CD4-positive, alpha-beta T cell treated with Interleukin-1 beta for 1 hour (primary cell): ENCODE measurements at places on chromosomes 2 and 18.

DNA sequence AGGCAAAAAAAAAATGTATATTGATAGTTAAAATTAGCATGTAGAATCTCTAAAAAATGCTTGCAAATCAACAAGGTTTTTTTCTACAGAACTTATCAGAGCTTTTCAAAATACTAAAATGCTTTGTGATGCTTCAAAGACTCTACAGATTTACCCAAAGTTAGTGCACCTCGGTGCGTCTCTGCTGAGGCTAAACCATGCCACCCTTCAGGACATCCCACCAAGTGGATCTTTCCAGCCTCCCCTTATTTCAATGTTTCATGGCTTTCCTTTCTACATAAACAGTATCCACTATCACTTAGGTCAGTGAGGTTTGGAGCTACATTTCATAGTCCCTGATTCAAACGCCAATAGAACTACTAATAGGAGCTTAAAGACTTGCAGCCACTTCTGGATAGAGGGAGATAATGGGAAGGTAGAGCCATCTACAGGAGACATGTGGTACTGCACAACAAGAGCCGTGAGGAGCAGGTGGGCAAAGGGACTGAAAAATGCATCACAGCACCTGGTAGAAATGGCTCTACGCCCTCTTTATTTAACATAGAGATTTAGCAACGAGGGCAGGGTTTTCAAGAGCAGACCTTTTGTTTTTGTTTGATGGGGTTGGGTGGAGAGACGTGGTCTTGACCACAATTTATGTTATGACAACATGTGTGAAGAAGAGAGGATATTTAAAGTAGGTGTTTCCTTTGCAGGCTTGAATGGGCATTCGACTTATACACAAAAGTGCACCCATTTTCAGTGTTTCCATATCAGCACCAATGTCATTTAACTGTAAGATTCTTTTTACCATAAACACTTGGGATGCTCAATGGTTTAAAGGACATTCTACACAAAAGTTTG, 56.1 kb upstream of the SLC35G4 start:
- DNase-seq = peak; percentile 38

DNA sequence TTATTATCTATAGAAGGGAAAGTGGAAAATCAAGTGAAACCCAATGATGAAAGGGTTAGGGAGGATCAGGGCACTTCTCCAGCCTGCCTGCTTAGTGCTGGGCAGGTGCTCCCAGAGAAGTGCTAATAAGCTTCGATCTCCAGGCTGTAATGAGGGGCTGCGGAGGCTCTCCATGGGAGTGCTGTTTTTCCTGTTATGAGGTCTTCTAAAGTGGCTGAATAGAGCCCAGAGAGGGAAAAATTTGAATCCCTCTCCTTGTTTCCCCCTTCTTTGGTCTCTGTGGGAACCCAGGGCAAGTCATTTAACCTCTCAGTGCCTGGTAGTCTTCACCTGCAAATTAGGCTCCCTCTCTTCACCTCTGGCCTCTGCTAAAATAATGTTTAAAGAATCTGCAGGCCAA, 351.7 kb upstream of the DCC start:
- DNase-seq = no peak

GRCh38 chr2:230711224-230711623, 1.4 kb upstream of the CAB39 start:
- DNase-seq = peak; percentile 12

DNA sequence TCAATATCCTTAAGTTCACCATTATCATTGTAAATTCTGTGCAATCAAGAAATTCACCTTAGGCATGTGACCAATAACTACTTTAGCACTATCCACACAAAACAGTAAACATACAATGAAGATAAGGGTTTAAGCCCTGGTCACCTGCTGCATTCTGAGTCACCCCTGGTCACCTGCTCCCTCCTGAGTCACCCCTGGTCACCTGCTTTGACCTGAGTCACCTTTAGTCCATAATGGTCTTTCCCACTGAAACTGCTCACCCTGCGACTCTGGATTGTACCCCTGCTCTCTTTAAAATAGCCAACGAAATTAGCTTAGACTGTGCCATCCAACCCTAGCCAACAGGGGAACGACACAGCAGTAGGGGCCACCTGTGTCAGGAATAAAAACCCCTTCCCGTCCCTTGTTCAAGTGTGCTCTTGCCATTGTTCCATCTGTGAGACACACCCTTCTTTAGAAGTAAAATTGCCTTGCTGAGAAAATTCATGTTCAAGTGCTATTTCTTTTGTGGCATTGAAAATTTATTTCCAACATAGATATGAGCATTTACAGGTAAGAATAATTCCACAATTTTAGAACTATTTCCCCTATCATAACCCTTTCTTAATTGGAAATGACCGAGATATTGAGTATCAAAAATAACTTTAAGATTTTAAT, 902.8 kb downstream of the DSC3 start:
- no peak for DNase-seq

- no peak for DNase-seq
Measured at GRCh38 chr2:172709566-172710291, 25.9 kb upstream of the RAPGEF4 start.

DNA sequence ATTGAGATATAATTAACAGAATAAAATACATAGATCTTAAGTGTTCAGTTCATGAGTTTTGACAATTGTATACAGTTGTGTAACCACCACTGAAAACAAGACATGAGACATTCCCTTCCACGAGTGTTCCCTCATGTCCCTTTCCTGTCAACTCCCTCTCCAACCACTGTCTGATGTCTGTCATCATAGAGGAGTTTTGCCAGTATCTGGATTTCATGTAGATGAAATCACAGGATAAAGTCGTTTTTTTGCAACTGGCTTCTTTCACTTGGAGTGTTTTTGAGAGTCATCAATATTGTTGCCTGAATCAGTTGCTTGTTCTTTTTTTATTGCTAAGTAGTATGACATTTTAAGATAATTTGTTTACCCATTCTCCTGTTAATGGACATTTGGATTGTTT, 52.7 kb downstream of the RBMS1 start:
- DNase-seq = no peak

DNA sequence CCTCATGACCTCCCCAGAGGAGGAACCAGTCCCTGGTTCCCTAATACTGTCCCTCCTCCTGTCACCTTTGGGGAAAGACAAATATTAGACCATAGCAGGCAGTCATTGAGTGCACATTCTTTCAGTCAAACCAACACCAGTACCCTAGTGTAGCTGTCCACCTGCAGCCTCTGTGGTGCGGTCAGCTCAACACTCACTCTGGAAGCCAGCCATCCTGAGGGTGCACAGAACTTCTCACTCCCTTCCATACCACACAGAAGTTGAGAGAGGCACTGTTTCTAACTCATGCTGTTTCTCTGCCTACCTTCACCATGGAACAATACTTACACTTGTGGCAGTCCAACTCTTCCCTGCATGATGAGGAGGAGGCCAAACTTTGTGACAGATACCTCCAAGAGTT, 232.6 kb upstream of the FBXO11 start:
- no peak for DNase-seq

DNA sequence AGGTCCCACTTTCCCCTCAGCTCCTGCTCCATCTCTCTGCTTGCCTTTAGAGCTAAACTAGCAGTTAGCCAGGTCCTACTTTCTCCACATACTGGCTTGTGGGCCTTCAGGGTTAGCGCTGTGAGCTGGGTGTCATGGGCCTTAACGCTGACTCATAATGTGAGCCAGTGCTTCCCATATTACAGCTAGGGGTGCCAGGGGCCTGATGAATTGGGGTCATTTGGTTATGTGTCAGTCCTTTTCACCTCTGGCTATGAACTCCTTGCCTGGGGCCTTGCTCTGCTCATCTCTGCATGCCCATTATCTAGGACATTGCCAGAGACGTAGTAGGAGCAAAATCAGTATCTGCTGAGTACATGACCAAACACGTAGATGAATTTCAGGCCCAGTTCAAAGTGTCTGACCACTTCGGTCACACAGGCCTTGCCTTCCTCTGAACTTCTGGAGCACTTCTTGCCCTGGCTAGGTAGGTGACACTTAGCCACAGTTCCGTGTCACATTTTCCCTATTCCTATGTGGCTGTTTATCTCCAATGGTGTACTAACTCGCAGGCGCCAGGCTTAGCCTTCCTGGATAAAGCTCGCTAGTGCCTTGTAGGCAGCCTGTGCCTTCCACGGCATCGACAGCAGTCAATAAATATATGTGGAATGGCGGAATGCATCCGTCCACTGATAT, 103.2 kb upstream of the SIX3 start:
- no peak for DNase-seq

DNA sequence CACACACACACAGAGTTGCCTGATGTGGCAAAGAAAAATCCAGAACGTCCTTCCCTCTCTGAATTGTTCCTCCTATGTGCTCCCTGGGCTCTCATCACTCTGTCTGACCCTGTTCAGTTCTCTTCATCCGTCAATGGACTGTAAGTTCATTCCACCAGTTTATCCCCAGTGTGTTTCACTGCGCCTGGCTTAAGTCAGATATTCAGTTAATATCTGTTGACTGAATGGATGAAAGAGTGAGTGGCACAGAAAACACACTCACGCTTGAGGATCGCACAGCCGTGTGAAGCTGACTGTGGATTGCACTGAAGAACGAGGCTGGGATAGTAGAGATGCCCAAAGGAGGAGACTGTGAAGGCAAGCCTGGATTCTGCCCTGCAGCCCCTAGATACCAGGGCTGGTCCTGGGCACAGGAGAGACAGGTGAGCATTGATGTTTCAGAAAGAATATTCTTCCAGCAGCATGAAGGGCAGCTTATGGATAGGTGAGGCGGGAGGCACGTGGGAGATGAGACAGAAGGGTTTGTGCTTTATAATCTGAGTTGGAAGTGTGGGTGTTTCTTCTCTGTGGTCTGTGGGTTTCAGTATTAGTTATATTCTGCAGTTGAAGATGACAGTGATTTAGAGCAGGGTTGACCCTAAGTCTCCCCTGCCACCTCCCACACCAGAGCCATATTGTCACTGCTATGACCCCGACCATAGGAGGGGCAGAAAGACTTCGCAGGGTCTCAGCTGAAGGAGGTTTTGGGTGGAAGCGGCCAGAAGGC, 129.9 kb downstream of the SOCS6 start:
- DNase-seq = no peak

DNA sequence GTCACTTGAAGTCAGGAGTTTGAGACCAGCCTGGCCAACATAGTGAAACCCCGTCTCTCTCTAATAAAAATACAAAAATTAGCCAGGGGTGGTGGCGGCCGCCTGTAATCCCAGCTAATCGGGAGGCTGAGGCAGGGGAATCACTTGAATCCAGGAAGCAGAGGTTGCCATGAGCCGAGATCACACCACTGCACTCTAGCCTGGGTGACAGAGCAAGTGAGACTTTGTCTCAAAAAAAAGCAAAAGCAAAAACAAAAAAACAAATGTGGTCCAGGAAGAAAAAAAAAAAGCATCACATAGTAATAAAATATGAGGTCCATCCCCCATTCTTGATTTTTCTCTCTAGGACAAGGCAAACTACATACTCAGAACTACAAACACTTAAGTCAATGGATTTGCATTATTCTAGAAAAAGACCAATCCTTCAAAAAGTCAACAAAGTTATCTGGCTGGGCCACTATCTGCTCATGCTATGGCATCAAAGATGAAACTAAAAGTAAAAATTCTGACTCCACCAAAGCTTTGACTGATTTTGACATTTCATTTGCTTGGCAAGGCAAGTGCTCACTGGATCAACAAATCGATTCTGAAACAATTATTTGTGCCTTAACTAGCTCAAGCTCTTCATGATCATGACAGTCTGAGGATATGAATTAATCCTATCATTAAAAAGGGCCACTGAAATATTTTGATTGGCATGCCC, 28.4 kb downstream of the MEX3C start:
- no peak for DNase-seq

GRCh38 chr2:211837706-211838105, 700.9 kb downstream of the ERBB4 start:
- no peak for DNase-seq

GRCh38 chr2:104853534-104854497, at the start of gene POU3F3:
Gene POU3F3, plus strand, starts transcription at chr2:104854115. Its CDS starts 1,396 bp downstream, at chr2:104855511.
- DNase-seq = peak; percentile 61

DNA sequence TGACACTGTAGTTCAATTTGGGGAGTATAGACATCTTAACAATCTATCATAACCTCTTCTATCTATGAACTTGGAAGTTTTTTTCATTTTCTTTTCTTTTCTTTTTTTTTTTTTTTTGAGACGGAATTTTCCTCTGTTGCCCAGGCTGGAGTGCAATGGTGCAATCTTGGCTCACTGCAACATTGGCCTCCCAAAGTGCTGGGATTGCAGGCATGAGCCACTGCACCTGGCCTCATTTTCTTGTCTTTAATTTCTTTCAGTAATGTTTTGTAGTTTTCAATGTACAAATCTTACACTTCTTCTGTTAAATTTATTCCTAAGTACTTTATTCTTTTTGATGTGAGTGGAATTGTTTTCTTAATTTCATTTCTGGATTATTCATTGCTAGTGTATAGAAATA, 14.6 kb downstream of the ASAP2 start:
- DNase-seq = no peak

GRCh38 chr18:27014841-27015240, 149.3 kb upstream of the AQP4 start:
- no peak for DNase-seq

- no peak for DNase-seq
Measured at GRCh38 chr2:84919885-84920580, 14.6 kb downstream of the TMSB10 start.

DNA sequence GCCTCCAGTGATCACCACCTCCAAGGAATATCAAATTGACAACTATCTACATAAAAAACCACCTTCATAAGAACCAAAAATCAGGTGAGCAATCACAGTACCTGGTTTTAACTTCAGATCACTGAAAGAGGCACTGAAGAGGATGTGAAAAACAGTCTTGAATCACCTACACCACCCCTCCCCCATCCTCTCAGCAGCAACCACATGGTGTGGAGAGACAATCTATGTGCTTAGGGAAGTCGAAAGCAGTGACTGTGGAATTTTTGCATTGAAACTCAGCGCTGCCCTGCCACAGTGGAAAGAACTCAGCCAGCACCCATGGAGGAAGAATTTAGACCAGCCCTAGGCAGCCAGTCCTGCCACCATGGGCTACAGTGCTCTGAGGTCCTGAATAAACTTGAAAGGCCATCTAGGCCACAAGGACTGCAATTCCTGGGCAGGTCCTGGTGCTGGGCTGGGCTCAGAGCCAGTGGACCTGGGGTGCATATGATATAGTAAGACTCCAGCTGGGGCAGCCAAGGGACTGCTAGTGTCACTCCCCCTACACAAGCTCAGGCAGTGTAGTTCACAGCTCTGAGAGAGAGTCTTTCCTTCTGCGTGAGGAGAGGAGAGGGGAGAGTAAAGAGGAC, 75.6 kb downstream of the ATL2 start:
- DNase-seq = no peak

DNA sequence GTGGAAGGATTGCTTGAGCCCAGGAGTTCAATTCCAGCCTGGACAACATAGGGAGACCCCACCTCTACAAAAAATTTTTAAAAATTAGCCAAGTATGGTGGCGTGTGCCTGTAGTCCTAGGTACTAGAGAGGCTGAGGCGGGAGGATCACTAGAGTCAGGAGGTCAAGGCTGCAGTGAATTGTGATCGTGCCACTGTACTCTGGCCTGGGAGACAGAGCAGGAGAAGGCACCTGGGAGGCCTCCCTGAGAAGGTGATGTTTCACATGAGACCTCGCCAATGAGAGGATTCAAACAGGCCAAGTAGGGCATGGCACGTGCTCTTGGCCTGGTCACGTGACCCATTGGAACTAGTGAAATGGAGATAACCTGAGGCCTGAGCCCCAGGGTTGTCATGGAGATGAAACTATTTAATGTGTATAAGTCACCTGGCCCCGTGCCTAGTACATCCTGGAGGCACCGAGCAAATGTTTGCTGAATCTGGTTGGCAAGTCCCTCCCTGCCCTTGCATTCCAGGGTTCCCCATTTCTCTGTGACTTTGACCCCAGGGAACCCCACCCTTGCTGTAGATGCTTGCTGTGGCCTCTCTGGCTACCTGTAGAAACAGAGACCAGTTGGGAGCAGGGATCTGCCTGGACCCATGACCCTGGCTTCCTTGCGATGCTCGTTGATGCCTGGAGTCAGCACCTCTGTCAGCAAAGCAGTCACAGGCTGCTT, 26.1 kb upstream of the ROCK2 start:
- DNase-seq = no peak
